ENCODE measurements at places on chromosomes 11 and 22.

DNA sequence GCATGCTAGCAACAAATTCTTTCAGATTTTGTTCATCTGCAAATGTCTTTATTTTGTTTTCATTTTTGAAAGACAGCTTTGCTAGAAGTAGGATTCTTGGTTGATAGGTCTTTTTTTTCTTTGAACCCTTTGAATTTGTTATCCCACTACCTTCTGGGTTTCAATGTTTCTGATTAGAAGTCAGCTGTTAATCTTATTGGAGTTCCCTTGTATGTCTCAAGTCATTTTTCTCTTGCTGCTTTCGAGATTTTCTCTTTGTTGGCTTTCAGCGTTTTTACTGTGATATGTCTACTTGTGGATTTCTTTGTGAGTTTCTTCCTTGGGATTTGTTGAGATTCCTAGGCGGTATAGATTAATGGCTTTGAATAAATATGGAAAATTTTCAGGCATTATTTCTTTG lies 27.2 kb upstream of the MS4A8 start:
- peak; percentile 19 for DNase-seq

GRCh38 chr11:126899961-126900748 lies 100.4 kb downstream of the KIRREL3 start:
- DNase-seq = no peak

DNA sequence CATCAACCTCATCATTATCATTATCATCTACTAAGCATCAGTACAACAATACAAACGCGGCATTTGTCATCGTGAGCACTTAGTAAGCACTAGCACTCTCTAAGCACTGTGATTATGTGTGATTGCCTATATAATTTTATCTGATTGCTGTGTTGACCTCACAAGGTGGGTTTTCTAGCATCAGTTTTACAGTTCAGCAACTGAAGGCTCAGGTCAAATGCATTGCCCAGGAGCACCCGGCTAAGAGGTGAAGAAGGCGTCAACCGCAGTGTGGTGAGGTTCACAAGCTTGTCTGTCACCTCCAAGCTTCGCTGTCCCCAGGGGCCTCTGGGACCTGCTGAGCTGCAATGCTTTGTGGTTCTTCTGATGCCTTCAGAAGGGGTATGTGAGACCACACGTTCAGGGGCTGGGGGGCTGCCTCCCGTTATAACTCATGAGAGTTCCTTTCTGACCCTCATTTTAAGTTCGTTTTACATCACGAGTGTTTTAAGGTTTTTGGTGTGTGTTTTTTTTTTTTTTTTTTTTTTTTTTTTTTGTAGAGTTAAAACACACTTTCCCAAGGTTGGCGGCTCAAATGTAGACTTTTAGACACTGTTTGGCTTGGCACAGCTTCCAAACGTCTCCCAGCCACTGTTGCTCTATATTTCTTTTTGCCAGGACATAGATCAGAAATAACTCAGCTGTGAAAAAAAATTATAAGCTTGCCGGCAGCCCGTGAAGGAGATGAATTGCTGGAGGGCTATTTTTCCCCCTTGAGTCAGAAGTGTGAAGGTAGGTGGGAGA lies 33.8 kb upstream of the SCUBE1 start:
- DNase-seq = no peak

GRCh38 chr11:119300198-119300964 lies 16.5 kb downstream of the MCAM start:
- no peak for DNase-seq

GRCh38 chr22:44051358-44051757 lies 27.3 kb downstream of the PARVB start:
- DNase-seq = no peak

DNA sequence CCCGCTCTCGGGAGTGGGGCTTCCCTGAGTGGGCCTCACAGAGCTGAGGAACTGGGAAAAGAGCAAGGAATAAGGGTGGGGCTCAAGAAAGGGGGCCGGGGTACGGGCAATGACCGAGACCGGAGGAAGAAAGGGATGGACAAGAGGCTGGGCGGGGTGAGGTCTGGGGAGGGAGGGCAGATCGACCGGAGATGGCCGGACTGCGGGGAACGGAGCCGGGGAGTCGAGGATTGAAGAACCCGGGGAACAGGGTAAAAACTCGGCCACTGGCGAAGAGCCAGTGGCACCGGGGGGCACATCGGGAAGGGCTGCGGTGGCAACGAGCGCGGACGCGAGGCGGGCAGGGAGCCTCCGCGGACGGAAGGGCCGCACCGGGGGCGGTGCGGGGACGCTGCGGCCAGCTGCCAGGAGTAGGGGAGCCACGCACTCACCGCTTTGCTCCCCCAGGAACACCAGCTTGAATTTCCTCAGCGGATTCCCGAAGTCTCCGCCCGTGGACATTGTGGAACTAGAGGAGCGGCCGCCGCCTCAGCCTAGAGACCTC lies 667 bp downstream of the RAB6A start:
- DNase-seq = no peak

- DNase-seq = no peak
These were observed 489.7 kb downstream of the MIAT start for GRCh38 chr22:27146866-27147633.

- DNase-seq = no peak
These were observed 10.6 kb upstream of the CDC42EP1 start for GRCh38 chr22:37549704-37550059.

DNA sequence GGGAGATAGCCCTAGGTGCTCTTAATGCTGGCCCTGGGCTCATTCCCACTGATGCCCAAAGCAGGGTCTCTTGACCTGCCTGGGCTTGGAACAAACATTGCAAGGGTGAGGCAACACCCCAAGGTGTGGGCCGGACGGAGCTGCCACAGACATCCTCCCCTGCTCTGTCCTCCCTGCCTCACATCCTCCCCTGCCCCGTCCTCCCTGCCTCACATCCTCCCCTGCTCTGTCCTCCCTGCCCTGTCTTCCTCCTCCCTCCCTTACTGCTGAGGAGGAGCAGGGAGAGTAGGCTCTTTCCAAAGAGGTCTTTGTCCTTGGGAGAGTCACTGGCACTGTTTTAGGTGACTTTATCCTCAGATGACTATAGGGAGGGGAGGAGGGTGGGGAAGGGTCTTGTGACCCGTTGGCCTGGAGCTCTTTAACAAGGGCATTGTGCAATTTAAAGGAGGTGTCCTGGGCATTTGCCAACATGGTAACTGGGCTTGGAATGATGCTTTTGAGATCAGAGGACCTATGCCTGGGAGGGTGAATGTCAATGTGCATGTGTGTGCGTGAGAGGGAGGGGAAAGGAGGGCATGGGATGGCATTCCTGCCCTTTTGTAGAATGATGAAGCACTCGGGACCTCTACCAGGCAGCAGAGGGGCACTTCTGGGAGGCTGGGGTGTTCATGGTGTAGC lies 700 bp downstream of the FAM180B start:
- DNase-seq = no peak

GRCh38 chr11:38307455-38307854 lies 1709.4 kb upstream of the RAG2 start:
- no peak for DNase-seq

- no peak for DNase-seq
These were observed 93.4 kb downstream of the WT1 start for GRCh38 chr11:32341620-32342613.

DNA sequence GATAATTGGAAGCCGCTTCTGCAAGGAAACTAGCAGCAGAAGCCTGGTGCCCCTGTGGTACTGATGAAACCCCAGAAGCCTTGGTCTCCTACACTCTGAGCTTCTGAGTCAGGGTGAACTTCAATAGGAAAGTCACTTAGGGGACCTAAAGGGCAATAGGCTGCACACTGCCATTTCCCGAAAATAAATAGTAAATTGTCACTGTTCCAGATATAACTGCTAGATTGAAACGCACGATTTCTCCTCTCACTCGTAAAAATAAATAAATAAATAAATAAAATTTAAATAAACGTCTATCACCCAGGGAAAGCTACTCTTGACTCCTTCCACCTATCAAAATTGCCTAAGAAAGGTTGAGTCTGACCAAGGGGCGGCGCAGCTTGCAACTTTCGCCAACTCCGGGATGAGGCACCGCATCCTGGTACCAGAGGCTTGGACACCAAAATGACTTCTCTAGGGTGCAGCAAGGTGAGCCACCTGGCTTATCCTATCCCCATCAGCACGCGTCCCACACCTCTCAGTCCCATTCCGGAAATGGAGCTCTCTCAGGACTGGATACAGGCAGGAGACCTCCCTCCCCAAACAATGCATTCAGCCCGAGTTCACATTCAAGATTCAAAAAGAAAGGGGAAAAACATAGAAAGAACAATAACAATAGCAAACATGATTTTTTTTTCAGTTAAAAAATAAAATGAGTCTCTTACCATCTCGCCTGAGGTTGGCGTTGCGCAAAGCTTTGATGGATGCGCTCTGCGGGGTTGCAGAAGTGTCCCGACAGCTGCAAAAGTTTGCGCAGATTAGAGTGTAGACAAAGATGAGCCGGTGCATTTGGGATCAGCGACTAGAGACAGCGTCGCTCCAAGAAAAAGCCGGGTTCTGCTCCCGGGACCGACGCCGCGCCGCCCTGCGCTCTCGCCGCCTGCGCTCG lies 583 bp downstream of the PDGFD start:
- DNase-seq = no peak

GRCh38 chr11:83063073-83063754 lies 8.5 kb downstream of the RAB30 start:
- no peak for DNase-seq

- DNase-seq = no peak
These were observed 1018.3 kb upstream of the RAG2 start for GRCh38 chr11:37616291-37616690.

DNA sequence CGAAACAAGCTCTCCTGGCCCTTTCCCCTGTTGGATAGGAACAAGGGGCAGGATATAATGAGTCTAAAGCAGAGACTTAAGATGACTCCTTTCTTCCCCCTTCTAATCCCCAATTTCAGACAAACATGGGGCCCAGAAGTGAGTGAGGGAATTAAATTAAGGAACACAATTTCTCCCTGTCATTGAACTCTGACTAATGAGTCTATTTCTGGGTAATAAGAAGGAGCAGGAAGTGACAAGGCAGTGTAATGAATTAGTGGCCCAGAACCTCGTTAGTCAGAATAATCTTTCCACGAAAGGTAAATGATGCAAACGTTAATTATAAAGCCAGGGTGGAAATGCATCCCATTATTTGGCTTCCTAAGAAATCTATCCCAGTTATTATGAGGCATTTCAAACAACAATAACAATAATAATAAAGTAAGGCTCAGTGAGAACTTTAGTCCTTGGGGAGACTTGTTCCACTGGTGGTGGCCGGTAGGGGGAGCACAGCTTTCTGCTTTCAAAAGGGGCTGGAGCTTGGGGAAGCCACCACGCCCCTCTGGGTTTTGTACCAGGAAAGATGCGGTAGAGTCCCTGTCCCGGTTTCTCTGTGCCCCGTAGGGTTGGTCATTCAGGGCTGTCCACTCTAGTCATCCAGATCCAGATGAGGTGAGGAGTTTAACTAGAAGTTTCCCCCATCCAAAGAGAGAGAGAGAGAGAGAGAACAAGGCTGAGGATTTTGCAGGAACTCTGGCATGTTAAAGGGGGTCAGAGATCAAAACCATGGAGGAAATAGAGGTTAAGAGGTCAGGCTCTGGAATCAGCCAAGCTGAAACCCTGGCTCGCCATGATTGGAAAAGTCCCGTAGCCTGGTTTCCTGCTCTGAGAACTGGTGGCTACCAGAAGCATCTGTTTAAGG lies 298.3 kb downstream of the NTM start:
- no peak for DNase-seq

DNA sequence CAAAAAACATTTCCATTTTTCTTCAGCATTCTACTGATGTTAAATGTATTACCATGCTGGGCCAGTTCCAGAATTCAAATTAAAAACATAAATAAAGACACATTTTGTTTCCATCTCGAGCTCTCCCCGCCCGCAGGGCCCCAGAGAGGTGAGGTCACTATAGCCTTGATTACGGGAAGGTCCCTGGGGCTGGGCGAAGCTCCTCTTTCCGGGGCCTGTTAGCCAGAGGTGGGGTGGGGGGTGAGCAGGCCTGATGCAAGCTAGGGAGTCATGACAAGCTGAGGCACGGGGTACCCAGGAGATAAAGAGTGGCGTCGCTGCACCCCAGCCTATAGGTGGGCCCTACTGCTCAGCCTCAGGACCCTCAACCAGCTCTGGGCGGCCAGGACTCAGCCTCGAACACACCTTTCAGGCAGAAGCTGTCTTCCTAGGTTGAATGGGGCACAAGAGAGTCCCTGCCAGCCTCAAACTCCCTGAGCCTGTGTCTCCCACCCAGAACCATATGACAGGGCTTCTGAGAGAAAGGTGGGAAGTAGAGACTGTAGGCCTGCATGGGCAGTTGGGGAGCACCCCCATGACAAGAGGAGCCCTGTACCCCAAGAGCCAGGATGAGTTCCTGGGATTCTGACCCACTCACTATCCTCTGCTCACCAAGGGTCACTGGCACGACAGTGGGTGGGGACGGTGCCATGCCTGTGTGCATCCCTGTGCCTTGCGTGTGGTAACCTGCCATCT lies 34.8 kb downstream of the KCNQ1OT1 start:
- DNase-seq = no peak

- no peak for DNase-seq
These were observed 208.1 kb downstream of the CTTN start for GRCh38 chr11:70606248-70606950.

GRCh38 chr11:3051196-3052108 lies 5.8 kb downstream of the CARS1 start:
- no peak for DNase-seq

- DNase-seq = no peak
These were observed 106.3 kb upstream of the PITPNB start for GRCh38 chr22:28025333-28025732.

DNA sequence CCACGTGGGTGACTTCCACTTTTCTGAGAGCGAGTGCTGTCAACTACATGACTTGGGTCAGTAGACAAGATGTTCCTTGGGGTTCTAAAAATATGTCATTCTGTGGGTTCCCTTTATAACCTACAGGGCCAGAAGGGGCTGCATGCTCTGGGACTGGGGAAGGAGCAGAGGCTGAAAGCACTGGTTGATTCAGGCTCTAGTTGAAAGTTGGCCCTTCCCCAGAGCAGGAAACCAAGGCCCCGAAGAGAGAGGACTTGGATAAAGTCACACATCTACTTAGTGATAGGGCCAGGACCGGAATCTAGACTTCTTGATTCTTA lies 9.9 kb downstream of the ADAMTS15 start:
- no peak for DNase-seq

- DNase-seq = peak; percentile 81
These were observed 34.3 kb upstream of the CREB3L1 start for GRCh38 chr11:46242952-46243795.

DNA sequence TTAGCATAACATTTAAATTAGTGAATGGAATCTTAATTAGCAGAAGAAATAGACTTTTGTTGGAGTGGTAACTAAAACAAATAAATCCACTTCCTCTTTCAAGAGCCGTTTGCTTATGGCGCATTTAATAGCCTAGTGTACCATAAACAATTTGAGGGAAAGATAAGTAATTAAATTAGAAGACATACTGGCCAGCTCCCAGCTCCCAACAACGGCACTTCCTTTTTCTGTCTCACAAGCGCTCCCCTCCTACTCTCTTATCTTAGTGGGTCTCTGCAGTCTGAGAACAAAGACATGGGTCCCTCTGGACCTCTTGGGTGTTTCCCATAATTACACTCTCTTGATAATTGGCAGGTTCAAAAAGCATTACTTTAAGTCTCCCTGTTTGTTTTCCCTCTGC lies 146.0 kb downstream of the OPCML start:
- DNase-seq = peak; percentile 57

DNA sequence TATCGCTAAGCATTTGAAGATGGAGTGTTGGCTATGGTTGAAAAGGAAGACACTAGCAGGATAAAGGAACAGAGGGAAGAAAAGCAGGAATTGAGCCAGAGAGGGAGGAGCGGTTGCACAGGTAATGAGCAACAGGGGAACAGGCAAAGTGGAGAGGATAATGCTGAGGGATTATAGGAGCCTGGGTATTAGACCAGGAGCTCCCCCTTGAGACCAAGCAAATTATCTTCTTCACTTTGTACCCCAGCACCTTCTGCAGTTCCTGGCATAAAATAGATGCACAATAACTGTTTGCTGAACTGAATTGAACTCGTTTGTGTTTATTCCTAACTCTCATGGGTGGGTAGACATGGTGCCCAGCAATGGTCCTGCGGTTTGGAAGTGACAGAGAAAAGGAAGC lies 54.6 kb upstream of the OR5P2 start:
- no peak for DNase-seq
